ENCODE measurements at places on chromosomes 13 and 19. TPM values are rescaled to one million over a fixed set of nuclear protein-coding genes. Genes with fewer than 3 reads are reported as not detected.

The CLEC17A gene
- total RNA-seq, result not detected

The ZNF606 gene
- 7.1 TPM for total RNA-seq

The ZNF471 gene
- total RNA-seq, result 0.80 TPM

The CCNE1 gene
- total RNA-seq, result 6.9 TPM

The CDADC1 gene
- total RNA-seq, result 11.3 TPM

The TSKS gene
- 0.19 TPM for total RNA-seq

The SYNE4 gene
- 1.1 TPM for total RNA-seq

The MADCAM1 gene
- total RNA-seq, result 0.38 TPM

The GRIN3B gene
- total RNA-seq, result 0.21 TPM

The SPC24 gene
- total RNA-seq, result 22.6 TPM

The MAP1S gene
- 45.8 TPM for total RNA-seq

The TMIGD2 gene
- 0.46 TPM for total RNA-seq

The GADD45GIP1 gene
- total RNA-seq, result 18.2 TPM

The EIF3K gene
- total RNA-seq, result 384 TPM

The CAPNS1 gene
- 189 TPM for total RNA-seq

The ZNF541 gene
- total RNA-seq, result not detected

The PPFIA3 gene
- total RNA-seq, result 48.9 TPM

The ZNF729 gene
- not detected for total RNA-seq

The KLK10 gene
- total RNA-seq, result 0.19 TPM

The HCN2 gene
- 0.32 TPM for total RNA-seq

The FFAR2 gene
- not detected for total RNA-seq

The WDR62 gene
- 12.6 TPM for total RNA-seq

The CEACAM7 gene
- total RNA-seq, result 0.13 TPM

The ZIM2 gene
- total RNA-seq, result not detected

The FAM216B gene
- 0.13 TPM for total RNA-seq

The PCDH17 gene
- total RNA-seq, result 22.3 TPM

The ERF gene
- 12.2 TPM for total RNA-seq

The NKG7 gene
- not detected for total RNA-seq

The SOX1 gene
- total RNA-seq, result 0.27 TPM

The TSSK6 gene
- 1.1 TPM for total RNA-seq

The NLRP7 gene
- total RNA-seq, result not detected

The C19orf73 gene
- 2.9 TPM for total RNA-seq

The TMC4 gene
- total RNA-seq, result 1.3 TPM

The STOML3 gene
- 0.29 TPM for total RNA-seq

The LIM2 gene
- not detected for total RNA-seq

The CEACAM4 gene
- not detected for total RNA-seq

The ZNF844 gene
- total RNA-seq, result 1.2 TPM

The MCOLN1 gene
- 20.5 TPM for total RNA-seq

The ZNF559 gene
- total RNA-seq, result 4.5 TPM

The ZNF543 gene
- total RNA-seq, result 10.7 TPM

The PABPC3 gene
- total RNA-seq, result 0.57 TPM
